ENCODE measurements at places on chromosomes 6 and 20. TPM values are rescaled to one million over a fixed set of nuclear protein-coding genes. Genes with fewer than 3 reads are reported as not detected.

SNAP91 gene
- total RNA-seq: not detected

LTB gene
- total RNA-seq: not detected

SERINC1 gene
- total RNA-seq: 172 TPM

TFAP2C gene
- total RNA-seq: 104 TPM

NCOA5 gene
- total RNA-seq: 15.1 TPM

RFX6 gene
- total RNA-seq: not detected

GPX5 gene
- total RNA-seq: not detected
